Right atrium auricular region (tissue), 2 donors: ENCODE measurements at places on chromosomes 1 and 21. TPM values are rescaled to one million over a fixed set of nuclear protein-coding genes. Genes with fewer than 3 reads are reported as not detected.

- no peaks in the 10 kb centered on the region for H3K27me3 ChIP-seq
- H3K27ac ChIP-seq = no peak overlapping the region
- H3K4me1 ChIP-seq = no peaks in the 10 kb centered on the region
- H3K4me3 ChIP-seq = no peak overlapping the region
- no peak for DNase-seq
Observed at GRCh38 chr1:242128951-242129502, 130.1 kb upstream of the MAP1LC3C start.

Gene AMY1C
- total RNA-seq = not detected

Gene CD101
- total RNA-seq = 1.3 TPM

Gene LGR6
- 17.0 TPM for total RNA-seq

GRCh38 chr1:200558866-200559459 is 61.6 kb downstream of the KIF14 start:
- no peaks in the 10 kb centered on the region for H3K4me1 ChIP-seq
- no peak for DNase-seq
- no peaks in the 10 kb centered on the region for H3K36me3 ChIP-seq
- H3K27me3 ChIP-seq = no peaks in the 10 kb centered on the region
- no peak overlapping the region for H3K27ac ChIP-seq
- no peak overlapping the region for H3K4me3 ChIP-seq

DNA sequence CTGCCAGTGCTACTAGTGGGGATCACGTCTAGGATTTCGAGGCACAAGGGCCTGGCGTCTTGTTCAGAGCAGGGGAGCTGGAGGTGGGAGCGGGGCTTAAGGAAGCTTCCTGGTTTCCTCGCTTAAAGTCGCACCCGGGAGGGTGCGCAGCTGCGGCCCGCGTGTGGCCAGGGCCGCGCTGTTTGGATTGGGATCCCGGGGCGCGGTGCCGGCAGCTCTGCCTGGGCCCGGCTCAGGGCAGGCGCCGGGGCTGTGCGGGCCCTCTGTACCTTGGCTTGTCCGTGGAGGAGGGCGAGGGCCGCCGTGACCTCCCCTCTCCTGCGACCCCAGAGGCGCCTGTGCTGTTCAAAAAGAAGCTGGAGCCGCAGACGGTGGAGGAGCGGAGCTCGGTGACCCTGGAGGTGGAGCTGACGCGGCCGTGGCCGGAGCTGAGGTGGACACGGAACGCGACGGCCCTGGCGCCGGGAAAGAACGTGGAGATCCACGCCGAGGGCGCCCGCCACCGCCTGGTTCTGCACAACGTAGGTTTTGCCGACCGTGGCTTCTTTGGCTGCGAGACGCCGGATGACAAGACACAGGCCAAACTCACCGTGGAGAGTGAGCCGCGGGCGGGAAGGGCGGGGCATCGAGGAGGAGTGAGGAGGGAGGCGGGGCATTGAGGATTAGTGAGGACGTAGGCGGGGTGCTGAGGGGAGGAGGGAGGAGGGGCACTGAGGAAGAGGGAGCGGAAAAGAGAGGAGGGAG is 67.8 kb downstream of the OBSCN start:
- H3K27me3 ChIP-seq = no peaks in the 10 kb centered on the region
- H3K4me3 ChIP-seq = peak overlapping the region; percentile 53
- no peaks in the 10 kb centered on the region for H3K4me1 ChIP-seq

Gene HSD3B2
- total RNA-seq = not detected

DNA sequence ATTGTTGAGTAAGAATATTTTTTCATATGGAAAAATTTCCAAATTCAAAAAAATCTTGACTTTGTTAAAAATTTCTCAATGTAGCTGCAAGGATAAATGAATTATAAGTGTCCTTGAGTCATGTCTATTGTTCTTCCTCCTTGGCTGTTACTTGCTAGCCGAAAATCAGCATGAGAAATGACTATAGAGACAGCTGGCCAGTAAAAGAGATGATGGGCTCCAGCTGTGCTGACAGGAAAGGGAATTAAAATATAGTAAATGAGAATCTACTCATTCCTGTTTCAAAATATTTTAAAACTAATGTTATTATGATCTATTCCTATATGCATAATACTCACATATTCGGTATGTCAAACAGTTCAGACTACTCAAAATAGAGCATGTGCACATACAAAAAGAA is 1292.6 kb downstream of the BRINP3 start:
- no peak overlapping the region for H3K4me3 ChIP-seq
- H3K27me3 ChIP-seq = no peaks in the 10 kb centered on the region
- H3K27ac ChIP-seq = no peak overlapping the region
- no peaks in the 10 kb centered on the region for H3K4me1 ChIP-seq
- DNase-seq = no peak
- no peaks in the 10 kb centered on the region for H3K36me3 ChIP-seq

Gene PCP4L1
- not detected for total RNA-seq

Gene BLACAT1
- 0.26 TPM for total RNA-seq

DNA sequence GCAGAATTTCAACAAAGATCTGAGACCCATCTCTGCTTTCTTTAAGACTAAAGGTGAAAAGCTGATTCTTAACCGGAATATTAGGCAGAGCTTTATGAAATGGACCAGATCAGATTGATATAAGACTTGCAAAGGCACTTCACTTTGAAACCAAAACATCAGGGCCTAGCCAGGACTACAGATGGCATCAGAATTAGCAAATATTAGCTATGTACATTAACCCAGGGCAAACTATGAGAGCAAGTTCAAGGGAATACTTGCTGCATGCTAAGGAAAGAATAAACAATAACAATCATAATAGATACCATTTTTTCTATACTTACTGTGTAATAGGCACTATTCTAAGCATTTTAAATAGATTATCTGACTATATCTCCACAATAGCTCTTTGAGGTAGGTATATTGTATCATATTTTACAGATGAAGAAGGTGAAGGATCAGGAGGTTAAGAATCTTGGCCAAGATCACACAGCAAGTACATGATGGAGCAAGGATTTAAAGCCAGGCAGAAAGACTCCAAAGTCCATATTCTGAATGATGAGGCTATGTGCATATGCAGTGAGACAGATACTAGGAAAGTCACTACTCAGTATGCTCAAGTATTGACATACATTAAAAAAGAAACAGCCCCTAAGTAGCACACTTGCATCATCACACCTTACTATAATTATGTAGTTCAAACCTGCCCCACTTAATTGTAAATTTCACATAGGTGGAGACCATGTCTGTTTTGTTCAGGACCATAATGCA is 209.3 kb upstream of the PKN2 start:
- H3K4me3 ChIP-seq = no peak overlapping the region
- no peaks in the 10 kb centered on the region for H3K4me1 ChIP-seq
- no peaks in the 10 kb centered on the region for H3K27me3 ChIP-seq
- no peaks in the 10 kb centered on the region for H3K36me3 ChIP-seq
